Stimulated activated CD8-positive, alpha-beta memory T cell treated with anti-CD3 and anti-CD28 coated beads, Interleukin-7, amount 100 ng/mL, for 4 hours (primary cell): ENCODE measurements at places on chromosomes 1 and 21.

DNA sequence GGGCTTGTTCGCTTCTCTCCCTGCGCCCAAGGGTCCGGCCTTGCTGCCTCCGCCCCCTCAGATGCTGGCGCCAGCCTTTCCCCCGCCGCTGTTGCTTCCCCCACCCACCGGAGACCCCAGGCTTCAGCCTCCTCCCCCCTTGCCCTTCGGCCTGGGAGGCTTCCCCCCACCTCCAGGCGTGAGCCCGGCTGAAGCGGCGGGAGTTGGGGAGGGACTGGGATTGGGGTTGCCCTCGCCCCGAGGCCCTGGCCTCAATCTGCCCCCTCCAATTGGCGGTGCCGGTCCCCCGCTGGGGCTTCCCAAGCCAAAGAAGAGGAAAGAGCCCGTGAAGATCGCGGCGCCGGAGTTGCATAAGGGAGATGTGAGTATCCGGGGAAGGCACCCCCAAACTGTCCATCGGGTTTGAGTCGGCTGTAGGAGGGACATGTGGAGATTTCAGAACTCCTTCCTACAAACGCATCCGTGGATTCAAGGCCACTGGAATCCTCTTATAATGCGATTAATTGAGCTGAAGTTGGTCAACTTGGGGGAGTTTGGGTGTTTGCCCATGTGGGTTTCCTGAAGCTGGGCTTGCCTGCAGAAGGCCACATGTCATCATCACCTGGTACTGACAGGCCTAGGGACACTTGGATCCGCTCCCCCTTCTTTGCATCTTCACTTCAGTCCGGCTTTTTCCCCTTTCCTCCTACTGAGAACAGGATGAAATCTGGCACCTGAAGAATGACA lies 707 bp downstream of the PRCC start:
- peak; percentile 21 for DNase-seq

- DNase-seq = peak; percentile 20
Measured at GRCh38 chr21:34801519-34802132, 132.8 kb downstream of the CLIC6 start.

DNA sequence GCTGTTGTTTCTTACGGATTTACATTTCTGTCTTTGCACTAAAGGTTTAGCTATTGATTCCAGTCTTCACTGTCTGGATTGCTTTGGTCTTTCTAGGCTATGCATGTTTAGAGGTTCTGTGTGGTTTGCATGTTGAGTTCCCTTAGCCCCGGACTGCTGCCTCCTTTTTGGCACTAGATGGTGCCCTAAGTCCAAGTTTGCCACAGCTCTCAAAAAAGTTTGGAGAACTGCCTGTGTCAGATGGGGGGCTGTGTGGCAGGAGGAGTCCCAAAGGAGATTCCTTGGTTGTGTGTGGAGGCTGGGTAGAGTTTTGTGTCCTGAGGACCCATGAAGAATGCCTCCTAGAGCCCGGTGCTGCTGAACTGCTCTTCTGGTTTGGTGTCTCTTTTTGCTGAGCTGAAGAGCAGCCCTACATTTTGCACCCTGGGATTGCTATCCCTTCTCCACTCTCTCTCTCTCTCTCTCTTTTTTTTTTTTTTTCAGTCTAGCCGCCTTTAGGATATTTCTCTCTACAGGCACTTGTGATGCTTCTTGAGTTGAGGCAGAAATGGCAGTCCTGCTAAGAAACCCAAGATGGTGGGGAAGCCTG lies 74.4 kb downstream of the PTGS2 start:
- no peak for DNase-seq

- no peak for DNase-seq
Measured at GRCh38 chr21:31659286-31659535, 282 bp upstream of the SOD1 start.

- no peak for DNase-seq
Measured at GRCh38 chr1:36763771-36764170, 270.5 kb downstream of the GRIK3 start.

GRCh38 chr1:1272341-1273208 lies 1.1 kb downstream of the UBE2J2 start:
- no peak for DNase-seq

DNA sequence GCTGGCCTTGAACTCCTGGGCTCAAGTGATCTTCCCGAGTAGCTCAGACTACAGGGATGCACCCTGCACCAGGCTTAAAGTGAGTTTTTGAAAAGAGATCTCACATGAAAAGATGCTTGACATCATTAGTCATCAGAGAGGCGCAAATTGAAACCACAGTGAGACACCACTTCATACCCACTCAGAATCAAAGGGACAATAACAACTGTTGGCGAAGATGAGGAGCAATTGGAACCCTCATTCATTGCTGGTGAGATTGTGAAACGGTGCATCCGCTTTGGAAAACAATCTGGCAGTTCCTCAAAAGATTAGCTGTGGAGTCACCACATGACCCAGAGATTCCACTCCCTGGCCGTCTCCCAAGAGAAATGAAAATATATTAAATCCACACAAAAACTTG lies 122.3 kb downstream of the PGBD5 start:
- DNase-seq = no peak

- no peak for DNase-seq
Measured at GRCh38 chr1:51946300-51946699, 44.2 kb downstream of the RAB3B start.

GRCh38 chr1:32219022-32219421 lies 3.1 kb downstream of the TMEM234 start:
- DNase-seq = no peak

DNA sequence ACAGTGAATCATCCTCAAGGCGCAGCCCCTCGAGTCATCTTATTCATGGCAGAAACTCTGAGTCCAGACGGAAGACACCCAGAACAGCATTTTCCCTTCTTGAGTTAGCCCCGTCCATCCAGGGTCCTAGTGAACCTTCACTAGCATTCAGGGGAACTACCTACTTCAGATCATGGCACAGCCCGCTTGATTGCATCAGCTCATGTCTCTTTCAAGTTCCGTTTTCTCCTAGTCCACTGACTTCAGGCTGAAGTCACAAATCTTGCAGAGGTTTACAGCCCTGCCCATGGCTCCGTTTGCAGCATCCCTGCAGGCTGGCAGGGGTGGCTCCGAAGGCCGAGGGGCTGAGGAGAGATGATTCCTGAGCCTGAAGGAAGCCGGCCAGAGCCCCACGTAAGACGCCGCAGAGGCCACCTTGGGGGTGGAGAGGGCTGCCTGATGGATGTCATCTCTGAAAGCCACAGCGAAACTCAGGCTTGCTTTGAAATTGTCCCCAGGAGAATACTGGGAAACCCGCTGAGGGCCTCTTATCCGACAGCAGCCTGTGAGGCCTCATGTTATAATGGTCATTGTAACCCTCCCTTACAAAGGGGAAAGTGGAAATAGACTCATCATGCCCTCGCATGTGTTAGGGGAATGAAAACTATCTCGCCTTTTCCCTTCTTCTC lies 310.2 kb upstream of the AJAP1 start:
- no peak for DNase-seq

- DNase-seq = no peak
Measured at GRCh38 chr1:77375990-77376389, 94.2 kb downstream of the AK5 start.

DNA sequence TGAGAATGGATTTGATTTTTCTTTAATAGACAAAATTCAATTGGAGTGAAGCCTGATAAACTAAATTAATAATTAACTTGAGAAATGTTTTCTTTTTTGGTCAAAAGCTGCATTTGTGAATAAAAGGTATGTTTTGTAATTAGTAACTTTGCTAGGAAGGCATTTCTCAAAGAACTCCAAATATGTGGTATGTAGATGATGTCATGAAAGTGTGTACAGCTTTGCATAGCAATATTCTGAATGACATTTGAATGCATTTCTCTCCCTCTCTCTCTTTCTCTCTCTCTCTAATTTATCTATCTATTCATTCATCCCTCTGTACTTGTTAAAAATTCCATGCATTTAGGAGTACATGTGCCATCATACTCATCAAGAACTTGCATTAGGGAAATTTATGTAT lies 109.1 kb upstream of the ADAMTS5 start:
- DNase-seq = no peak

DNA sequence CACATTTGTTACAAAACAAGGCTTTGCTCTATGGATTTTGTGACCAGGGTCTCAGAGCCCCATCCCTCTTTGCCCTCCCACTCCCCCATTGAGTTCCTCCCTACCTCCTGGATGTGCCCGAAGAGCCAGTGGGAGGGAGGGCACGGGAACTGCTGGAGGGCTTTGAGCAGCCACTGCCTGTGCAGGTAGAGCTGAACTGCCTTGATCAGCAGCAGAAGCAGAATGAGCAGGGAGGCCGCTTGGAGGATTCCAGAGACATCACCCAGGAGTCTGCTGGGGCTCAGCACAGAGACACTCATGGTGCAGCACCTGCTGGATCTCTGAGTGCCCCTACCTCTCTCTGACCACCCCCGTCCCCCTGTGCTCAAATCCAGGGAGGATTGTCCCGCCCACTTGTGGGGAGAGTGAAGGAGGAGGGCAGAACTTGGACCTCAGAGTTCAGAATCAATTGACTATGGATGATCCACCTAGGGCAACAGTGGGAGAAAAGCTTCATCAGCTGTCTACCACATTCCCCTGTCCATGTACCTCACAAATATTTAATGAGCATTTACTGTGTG lies at the start of gene CYP4A11:
TSS of gene CYP4A11 (minus strand) at position 342 of the 560 bp plus-strand sequence. CDS start at position 299, 43 bp downstream.
- DNase-seq = no peak

GRCh38 chr1:10678852-10679251 lies 117.6 kb downstream of the CASZ1 start:
- DNase-seq = no peak

GRCh38 chr1:199799116-199799515 lies 228.4 kb upstream of the NR5A2 start:
- DNase-seq = no peak
